Glomerular endothelial cell (primary cell): ENCODE measurements at places on chromosomes 6 and 20.

- no peak for DNase-seq
Measured at GRCh38 chr20:58478141-58478805, 36.9 kb downstream of the APCDD1L start.

GRCh38 chr6:56593801-56594318, 48.8 kb downstream of the DST start:
- no peak for DNase-seq

- DNase-seq: no peak
Measured at GRCh38 chr20:25444556-25444955, 37.1 kb downstream of the GINS1 start.

- DNase-seq: no peak
Measured at GRCh38 chr6:153028286-153028685, 25.8 kb upstream of the MTRF1L start.

DNA sequence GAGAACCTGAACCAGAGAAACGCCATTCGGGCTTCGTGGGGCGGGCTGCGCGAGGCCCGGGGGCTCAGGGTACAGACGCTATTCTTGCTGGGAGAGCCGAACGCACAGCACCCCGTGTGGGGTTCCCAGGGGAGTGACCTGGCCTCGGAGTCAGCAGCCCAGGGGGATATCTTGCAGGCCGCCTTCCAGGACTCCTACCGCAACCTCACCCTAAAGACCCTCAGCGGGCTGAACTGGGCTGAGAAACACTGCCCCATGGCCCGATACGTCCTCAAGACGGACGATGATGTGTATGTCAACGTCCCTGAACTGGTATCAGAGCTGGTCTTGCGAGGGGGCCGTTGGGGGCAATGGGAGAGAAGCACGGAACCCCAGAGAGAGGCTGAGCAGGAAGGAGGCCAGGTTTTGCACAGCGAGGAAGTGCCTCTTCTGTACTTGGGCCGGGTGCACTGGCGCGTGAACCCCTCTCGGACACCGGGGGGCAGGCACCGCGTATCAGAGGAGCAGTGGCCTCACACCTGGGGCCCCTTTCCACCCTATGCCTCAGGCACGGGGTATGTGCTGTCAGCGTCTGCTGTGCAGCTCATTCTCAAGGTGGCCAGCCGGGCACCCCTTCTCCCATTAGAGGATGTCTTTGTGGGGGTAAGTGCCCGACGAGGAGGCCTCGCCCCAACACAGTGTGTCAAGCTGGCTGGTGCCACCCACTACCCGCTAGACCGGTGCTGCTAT, 904 bp downstream of the B3GALT4 start:
- no peak for DNase-seq

DNA sequence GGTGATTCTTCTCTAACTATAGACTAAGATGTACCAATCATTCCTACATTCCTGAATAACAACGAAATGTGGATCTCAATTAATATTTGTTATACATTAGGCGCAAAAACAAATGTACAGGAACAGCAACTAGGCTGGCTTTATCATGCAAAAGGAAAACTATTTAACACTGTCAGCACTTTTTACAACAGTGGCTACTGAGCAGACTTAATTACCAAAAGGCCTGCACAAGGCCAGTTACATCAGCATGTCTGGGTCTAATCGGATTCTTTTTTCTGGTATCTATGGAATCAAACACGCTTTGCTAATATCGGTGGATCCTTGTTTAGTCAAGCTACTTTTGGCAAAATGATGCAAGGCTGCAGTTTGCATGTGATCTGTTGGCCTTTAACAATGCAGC, 176.5 kb downstream of the UBE3D start:
- DNase-seq: no peak

DNA sequence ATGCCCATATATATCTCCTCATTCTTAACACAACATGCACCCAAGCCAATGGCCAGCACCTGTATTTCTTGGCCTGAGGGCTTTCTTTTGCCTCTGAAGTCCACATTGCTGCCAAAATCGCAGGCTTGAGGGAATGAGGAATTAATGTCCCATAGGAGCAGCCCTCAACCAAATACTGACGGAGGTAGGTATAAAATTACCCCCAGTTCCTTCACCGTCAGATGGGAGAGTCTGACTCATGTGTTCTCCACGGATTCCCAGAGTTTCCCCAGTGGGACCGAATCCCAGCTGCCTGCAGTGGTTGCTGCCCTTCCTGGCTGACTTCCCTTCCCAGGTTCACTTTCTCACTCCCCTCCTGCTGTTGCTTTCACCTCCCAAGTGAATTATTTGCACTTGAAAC, 602.2 kb upstream of the NOX3 start:
- DNase-seq: no peak

DNA sequence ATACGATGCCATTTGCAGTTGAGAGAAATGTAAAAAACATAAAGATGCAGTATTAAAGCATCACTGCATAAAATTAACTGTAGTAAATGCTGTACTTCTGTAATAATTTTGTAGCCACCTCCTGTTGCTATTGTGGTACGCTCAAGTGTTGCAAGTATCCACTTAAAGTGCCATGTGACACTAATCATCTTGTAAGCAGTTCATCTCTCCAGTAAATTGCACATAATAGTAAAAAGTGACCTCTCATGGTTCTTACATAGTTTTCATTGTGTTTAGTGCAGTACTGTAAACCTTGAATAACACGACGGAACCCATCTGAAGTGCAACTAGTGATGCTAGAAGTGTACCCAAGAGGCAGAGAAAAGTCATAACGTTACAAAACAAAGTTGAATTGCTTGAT, 190.1 kb upstream of the VGLL2 start:
- DNase-seq: no peak

GRCh38 chr6:142749556-142749955, 195.4 kb downstream of the HIVEP2 start:
- no peak for DNase-seq

- no peak for DNase-seq
Measured at GRCh38 chr20:17620371-17621228, 50.7 kb downstream of the DSTN start.

DNA sequence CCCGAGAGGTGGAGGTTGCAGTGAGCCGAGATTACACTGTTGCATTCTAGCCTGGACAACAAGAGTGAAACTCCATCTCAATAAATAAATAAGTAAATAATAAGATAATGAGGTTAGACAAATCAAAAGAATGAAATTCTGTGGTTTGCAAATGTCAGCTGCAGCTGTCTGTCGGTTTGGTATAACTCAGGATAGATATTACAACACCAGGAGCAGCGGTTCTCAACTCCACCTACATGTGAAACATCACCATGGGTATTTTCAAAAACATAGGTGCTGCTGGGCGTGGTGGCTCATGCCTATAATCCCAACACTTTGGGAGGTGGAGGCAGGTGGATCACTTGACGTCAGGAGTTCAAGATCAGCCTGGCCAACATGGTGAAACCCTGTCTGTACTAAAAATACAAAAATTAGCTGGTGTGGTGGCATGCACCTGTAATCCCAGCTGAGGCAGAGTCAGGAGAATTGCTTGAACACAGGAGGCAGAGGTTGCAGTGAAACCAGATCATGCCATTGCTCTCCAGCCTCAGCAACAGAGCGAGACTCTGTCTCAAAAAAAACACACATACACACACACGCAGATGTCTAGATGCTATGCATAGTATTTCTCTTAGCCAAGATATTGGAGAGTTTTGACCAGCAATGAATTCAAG, 126.1 kb upstream of the LAMP5 start:
- DNase-seq: no peak

- DNase-seq: no peak
Measured at GRCh38 chr20:35190556-35190955, 18.7 kb downstream of the PROCR start.

GRCh38 chr20:24784607-24785006, 164.5 kb upstream of the CST7 start:
- no peak for DNase-seq

- DNase-seq: no peak
Measured at GRCh38 chr6:86822747-86823146, 114.6 kb upstream of the HTR1E start.

DNA sequence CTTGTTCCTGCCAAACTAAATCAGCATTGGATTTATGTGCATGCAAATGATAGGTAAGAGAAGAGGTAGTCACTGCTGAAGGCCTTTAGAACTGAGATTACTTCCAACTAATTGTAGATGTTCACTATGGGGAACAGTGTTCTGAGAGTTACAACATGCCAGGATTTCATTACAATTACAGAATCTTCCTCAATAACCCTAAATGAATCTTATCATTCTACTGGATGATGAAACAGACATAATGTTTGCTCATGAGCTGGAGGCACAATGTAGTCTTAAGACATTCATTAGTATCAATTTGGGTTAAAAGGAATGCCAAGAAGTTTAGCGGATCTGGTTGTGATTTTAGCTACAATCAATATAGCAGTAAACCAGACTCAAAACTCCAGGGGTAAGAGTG, 248.9 kb upstream of the THEMIS start:
- DNase-seq: no peak

DNA sequence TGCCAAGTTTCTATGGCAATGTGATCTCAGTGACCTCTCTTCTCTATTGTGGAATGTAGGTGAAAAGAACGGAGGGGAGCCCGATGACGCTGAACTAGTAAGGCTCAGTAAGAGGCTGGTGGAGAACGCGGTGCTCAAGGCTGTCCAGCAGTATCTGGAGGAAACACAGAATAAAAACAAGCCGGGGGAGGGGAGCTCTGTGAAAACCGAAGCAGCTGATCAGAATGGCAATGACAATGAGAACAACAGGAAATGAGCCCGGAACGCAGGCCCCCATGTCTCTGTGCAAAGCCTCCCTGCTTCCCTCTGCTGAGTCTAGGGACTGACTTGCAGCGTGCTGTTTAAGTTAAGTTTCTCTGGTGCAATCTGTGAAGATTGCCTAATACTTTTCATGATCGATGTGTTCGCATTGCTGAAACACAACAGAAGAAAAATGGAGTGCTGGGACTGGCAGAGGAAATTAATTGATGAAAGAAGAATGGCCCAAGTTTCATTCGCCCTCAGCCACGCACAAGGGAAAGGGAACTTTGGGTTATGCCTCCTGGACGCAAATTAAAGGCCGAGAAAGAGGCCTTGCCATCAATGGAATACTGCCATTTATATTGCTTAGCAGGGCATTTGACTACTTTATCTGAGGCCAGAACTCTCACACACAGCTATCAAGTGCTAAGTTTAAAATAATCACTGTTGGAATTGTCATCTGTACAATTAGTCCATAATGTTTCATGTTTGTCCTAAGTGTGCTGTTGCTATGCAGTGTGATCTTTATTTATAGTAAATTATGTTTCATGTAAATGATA, 146.4 kb downstream of the AKAP7 start:
- peak; percentile 56 for DNase-seq

DNA sequence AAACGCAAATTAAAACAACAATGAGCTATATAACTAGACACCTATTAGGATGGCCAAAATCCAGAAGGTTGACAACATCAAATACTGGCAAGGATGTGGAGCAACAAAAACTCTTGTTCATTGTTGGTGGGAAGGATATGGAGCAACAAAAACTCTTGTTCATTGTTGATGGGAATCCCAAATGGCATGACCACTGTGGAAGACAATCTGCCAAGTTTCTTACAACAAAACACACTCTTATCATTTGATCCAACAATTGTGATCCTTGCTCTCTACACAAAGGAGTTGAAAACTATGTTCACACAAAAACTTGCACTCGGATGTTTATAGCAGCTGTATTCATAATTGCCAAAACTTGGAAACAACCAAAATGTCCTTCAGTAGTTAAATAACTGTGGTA, 61.8 kb upstream of the LAMA2 start:
- DNase-seq: no peak

DNA sequence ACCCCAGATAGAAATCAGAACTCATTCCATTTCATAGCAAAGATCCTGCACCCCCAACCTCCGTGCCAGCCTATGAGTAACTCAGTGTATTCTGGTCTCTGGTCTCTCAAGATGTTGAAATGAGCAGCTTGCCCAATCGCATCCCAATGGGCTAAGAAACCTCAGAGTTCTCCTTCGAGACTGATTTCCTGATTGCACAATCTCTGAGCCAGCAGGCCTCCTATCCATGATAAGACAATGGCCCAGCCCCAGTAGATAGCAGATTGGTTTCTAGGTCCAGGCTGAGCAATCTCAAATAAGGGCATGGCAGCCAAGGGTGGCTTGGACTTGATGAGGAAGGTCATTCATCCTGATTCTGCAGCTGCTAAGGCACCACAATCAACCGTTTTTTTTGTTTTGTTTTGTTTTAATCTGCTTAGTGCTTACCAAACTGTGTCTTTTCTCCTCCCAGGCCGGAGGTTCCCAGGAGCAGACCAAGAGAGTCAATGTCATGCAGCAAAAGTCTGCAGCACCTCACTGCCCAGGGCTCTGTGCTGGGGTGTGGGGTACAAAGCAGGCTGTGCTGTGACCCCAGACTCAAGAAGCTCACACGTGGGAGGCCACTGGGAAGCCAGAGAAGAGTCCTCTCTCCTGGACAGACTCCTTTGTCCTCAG, 125.1 kb upstream of the NXT1 start:
- no peak for DNase-seq

DNA sequence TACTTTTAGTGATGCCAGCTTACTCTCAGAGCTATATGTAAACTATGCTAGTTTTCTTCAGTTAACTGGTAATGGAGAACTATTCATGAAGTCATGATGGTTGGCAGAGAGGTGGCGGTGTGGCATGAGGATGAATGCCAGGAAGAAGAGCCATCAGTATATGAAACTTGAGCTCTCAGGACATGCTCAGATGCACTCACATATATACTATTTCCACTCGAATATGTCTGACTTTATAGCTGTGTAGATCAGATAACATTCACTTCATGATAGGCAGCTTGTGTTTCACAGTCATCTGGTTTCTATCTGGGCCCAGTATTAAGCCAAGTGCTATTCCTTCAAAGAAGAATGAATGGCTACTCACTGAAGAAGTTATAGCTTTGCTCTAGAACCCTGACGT, 46.2 kb upstream of the CEP85L start:
- DNase-seq: no peak

DNA sequence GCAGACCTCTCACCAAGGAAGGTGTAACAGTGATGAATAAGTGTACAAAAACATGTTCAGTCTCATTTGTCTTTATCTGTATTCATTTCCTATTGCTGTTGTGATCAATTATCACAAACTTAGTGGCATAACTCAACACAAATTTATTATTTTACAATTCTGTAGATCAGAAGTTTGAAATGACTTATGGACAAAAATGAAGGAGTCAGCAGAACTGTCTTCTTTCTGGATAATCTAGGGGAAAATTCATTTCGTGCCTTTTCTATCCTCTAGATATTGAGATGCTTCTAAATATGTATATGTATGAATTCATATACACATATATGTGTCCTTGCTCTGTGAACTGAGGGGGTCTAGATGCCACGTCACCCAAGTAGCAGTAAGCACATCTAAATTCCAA, 663.1 kb upstream of the MARCKS start:
- no peak for DNase-seq

DNA sequence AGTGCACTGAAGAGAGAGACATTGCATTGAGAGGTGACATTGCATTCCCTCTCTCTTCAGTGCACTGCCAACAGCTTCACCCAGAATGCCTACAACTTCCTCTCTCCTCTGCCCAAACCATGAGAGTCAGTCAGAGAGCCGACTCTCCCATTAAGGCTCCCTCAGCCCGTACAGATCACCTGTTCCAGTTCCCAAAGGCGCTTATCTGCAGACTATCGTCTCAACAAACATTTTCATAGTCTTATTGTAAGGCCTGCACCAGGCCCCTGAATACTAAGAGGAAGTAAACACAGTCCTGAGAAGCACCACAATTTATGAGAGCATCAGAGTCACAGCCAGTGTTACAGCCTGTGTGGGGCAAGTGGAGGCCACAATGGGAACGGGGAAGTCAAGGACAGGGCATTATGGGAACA, 53.7 kb downstream of the GFOD1 start:
- DNase-seq: no peak

GRCh38 chr20:12825226-12825595, 183.6 kb upstream of the SPTLC3 start:
- no peak for DNase-seq

GRCh38 chr6:162478192-162478671, 249.3 kb downstream of the PRKN start:
- no peak for DNase-seq
